Ovary (tissue), 10 donors: ENCODE measurements at places on chromosomes 7 and 10. TPM values are rescaled to one million over a fixed set of nuclear protein-coding genes. Genes with fewer than 3 reads are reported as not detected.

- DNase-seq = no peak
Observed at GRCh38 chr10:44396671-44397191, 11.8 kb upstream of the CXCL12 start.

DNA sequence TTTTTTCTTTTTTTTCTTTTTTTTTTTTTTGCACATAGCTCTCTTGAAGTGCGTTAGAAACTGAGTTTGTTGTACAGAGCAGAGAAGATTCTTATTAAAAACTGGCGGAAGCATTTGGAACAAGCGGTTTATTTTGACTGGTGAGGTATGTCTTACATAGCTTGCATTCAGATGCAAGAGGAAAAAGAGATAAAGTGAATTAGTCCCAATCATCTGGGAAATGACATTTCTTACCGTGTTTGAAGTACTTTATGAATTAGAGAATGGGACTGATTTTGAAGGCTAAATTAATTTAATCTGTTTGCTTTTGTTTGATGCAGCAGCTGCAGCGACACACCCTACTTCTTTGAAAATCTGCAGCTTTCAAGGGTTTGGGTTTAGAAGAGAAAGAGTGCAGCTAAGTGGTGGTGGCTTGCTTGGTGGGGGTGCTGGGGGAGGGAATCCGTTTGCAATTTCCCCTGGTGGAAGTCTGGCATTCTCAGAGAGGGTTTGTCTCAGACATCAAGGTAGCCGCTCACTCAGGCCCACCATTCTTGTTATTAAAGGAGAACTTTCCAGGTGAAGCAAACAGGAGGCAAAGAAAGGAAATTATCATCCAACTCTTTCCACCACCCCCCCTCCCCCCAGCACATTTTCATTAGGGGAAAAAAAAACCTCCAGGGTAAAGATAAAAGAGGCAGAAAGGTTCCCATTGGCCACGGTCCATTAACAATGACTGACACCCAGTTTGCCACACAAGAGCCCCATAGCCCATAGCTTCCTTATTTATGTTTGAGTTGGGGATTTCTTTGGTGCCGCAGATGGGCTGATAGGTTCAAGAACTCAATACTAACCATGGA is 231.7 kb downstream of the SKIDA1 start:
- no peak for DNase-seq

DNA sequence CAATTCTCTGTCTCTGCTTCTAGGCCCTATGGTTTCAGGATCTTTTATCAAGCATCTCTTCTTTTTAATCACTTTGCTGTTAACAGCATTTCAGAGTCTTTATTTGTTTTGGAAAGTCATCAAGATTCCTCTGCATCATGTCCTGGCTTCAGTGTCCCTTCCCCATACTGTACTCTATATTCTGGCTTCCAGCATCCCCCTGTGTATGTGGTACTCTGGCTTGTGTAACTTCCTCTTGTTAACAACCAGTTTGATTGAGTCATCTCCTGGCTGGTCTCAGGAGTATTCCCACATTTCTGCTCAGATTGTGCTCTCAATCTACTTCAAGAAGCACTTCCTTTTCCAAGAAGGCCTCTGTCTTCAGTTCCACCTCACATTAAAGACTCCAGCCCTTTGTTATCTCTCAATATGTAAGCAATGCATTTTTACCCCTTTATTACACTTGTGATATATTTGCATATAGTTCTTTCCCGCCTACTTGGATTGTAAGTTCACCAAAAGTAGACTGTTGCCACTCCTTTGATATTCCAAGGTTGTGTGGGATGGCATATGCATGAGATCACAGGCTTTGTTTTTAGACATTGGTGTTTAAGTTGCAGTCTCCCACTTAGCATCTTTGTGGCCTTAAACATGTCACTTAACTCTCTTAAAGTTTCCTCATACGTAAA is 15.1 kb upstream of the ATE1 start:
- no peak for DNase-seq

DNA sequence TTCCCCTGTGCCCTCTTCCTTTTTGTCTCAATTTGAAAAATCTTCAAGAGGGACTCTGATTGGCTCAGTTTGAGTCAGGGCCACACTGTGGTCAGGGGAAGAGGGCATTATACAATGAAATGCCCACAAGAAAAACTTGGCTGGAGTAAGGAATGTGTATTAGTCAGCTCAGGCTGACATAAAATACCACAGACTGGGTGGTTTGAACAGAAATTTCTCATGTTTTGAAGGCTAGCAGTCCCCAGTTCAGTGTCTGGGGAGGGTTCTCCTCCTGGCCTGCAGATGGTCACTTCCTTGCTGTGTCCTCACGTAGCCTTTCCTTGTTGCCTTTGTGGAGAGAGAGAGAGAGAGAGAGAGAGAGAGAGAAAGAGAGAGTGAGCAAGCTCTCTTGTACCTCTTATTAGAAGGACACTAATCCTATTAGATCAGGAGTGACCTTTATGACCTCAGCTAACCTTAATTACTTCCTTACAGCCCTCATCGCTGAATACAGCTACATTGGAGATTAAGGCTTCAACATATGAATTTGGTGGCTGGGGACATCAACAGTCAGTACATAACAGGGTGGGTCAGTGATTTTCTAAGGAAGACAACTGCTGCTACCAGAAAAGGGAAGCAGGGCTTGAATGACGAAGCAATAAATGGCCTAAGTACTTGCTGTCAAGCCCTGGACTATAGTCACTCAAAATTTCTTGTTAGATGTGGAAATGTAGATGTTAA is 25.8 kb upstream of the FAM13C start:
- DNase-seq = no peak

DNA sequence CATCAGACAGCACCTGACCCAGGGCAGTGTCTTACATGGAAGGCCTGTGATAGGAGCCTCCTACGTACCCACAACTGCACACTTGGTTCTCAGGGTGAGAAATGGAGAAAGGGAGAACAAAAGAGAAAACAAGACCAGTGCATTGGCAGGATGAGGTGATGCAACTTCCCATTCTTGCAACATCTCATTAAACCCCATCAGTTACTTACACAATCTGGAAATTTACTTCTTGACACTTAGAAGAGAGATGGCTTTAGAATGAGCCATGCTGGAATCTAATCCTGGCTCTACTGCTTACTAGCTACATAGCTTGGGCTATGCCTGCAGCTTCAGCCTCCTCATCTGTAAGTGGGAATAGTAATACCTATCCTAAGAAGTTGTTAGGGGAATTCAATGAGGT is 391.7 kb downstream of the KCNMA1 start:
- DNase-seq = no peak

Gene CDK13
- 62.7 TPM for total RNA-seq

GRCh38 chr10:97210543-97210960 is 24.8 kb upstream of the SLIT1 start:
- peak; percentile 75 for DNase-seq

DNA sequence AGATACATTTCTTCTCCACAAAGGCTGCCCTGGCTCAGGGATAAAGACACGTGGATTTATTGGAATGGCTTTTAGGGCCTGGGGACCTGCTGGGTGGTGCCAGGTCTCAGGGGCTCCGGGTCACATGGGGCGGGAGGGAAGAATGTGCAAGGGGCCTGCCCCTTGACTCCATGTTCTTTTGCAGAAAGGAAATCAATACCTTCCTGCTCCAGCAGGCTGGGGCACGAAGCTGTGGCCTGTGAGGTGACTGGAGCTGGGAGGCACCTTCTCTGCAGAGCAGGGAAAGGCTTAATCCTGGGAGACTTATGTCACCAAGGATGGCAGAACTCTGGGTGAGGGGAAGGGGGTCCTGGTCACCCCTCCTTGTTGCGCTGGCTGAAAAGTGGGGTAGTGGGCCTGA is 42.3 kb upstream of the GNA12 start:
- no peak for DNase-seq

Gene SEC23IP
- total RNA-seq = 51.5 TPM

- DNase-seq = no peak
Observed at GRCh38 chr7:37945336-37945735, 24.9 kb downstream of the EPDR1 start.

Gene BEND7
- total RNA-seq = 19.5 TPM

DNA sequence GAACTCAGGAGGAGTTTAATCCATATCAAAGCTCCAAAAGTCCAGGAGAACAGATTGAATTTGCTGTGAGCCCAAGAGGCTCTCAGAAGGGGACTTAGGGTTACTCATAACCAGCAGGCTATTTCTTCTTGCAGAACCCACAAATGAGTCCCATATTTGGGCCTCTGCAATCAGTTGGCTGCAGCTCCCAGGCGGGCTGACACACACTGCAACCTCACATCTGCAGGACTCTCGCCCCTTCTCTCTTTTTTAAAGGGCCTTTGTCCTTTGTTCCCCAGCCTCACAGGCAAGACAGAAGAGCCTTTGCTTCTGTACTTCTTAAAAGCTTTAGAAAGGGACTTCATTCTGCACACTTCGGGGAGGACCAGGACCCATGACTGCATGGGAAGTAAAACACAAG is 26.7 kb downstream of the CREB3L2 start:
- DNase-seq = no peak

DNA sequence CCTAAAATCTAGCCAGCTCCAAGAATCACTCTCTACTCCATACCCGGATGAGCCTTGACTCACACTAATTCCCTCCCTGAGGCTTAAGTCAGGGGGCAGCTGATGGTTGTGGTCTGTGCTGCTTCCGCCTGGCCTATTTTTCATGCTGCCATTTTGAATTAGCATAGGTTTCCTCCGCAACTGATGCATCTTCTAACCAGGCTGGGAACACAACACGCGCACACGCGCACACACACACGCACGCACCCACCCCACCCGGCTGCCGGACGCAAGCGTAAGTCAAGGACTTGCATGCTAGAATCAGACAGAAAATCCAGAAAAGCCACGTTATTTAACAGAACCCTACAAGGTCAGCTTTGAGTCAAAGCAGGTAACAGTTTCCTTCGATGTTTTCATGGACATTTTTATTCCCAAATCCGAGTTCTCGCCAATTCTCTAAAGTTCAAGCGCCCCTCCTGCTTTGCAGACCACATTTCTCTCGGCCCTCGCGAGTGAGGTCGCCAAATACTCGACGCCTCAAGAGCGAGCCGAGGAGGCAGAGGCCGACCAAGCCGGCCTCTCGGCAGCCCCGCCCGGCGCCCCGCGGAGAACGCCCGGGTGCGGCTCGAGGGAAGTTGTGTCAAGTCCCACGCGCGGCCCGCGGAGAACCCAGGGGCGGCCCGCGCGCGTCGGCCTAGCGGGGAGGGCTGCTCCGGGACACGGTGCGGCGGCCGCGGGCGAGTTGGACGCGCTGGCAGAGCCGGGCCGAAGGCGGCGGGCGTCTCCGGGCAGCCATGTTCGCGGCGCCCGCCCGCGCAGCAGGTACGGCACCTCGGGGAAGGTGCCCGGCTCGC is 961 bp downstream of the SCRN1 start:
- DNase-seq = peak; percentile 42

DNA sequence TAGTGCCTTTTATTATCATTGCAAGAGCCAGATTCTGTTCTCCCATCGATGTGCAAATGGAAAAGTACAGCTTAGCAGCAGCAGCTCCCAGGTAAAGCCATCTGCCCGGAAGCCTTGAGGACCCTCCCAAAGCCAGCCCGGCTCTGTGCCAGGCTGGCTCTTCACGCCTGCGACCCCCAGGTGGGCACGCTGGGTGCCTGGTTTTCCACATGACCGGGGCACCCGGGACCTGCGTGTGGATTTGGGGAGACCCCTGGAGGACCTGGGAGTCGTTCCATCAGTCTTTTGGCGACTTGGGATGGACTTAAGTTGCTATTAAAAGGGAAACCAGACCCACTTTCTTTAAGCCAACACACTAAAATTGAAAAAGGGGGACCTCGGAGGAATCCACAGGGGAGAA is 196.5 kb downstream of the ZNF438 start:
- no peak for DNase-seq

Gene MBL2
- not detected for total RNA-seq
